ENCODE measurements at places on chromosomes 6 and 20.

- DNase-seq, result no peak
Observed at GRCh38 chr20:44166008-44166407, 21.0 kb downstream of the JPH2 start.

GRCh38 chr6:5513408-5513807 lies 252.1 kb downstream of the FARS2 start:
- no peak for DNase-seq

- no peak for DNase-seq
Observed at GRCh38 chr20:23091721-23092383, 5.7 kb upstream of the CD93 start.

- DNase-seq, result no peak
Observed at GRCh38 chr20:59813948-59814839, 119.2 kb downstream of the SYCP2 start.

DNA sequence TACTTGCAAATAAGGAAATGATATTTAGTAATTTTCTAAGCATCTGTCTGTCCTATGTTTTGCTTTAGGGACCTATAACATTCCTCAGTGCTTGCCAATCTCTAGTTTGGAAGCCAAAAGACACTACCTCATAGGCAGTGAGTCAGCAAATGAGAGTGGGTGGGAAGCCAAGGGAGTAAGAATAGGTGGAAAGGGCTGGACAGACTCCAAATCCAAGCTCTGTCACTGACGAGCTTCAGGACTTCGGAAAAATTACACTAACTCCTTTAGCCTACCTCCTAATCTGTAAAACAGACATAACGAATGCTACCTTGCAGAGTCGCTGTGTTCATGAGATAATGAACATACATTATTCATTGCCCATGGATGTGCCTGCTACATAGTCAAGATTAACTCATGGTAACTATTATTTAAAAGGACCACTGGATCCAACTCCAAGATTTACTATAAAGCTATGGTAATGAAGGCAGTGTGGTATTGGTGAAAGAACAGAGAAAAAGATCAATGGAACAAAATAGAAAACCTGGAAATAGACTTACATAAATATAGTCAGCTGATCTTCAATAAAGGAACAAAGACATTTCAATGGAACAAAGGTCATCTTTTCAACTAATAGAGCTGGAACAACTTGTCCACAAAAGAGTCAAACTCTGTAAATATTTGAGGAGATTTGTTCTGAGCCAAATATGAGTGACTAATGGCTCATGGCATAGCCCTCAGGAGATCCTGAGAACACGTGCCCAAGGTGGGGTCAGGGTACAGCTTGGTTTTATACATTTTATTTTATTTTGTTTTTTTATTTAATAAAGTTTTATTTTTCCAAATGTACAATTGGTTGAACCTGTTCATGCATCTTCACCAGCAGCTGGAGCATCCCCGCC lies 64.1 kb downstream of the FAM50B start:
- no peak for DNase-seq

DNA sequence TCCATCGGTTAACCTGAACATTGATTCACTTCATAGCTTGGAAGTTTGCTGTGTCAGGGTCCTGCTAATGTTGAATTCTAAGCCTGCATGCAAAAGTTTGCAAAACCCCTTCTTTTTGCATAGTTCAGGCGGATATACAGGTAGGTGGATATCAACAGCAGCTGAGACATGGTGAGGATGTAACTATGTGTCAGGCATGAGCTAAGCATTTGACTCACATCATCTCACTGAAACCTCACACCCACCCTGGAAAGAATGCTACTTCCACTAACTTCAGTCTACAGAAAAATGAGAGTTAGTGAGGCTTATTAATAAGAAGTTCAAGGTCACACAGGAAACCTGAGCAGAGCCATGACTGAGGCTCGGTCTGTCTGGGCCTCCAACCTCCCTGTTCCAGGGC lies 276.9 kb downstream of the BMP7 start:
- DNase-seq, result no peak

- DNase-seq, result no peak
Observed at GRCh38 chr6:161035981-161036263, 44.4 kb downstream of the MAP3K4 start.

DNA sequence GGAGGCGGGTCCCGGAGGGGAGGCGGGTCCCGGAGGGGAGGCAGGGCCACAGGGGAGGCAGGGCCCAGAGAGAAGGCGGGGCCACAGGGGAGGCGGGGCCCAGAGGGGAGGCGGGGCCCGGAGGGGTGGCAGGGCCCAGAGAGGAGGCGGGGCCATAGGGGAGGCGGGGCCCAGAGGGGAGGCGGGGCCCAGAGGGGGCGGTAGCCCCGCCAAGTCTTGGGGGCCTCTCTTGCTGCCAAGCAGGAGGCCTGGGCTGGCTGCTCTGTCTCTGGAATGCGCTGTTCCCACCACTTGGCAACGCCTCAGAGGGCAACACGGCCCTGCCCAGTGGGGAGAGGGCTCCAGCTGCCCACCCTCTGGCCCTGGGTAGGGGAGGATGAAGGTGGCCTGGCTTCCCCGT lies 80.5 kb downstream of the YTHDF1 start:
- no peak for DNase-seq

- no peak for DNase-seq
Observed at GRCh38 chr6:12927746-12928145, 211.2 kb downstream of the PHACTR1 start.

Data from stimulated activated CD4-positive, alpha-beta T cell treated with anti-CD3 and anti-CD28 coated beads, TNF-alpha, amount 100 ng/mL, for 1 hour (primary cell).